ENCODE measurements at places on chromosomes 6 and 20.
A peak's percentile ranks its signal among the peaks of the same experiment; 100 is the strongest.

GRCh38 chr6:99467509-99468106, 42.5 kb upstream of the PNISR start:
- DNase-seq = peak; percentile 33

DNA sequence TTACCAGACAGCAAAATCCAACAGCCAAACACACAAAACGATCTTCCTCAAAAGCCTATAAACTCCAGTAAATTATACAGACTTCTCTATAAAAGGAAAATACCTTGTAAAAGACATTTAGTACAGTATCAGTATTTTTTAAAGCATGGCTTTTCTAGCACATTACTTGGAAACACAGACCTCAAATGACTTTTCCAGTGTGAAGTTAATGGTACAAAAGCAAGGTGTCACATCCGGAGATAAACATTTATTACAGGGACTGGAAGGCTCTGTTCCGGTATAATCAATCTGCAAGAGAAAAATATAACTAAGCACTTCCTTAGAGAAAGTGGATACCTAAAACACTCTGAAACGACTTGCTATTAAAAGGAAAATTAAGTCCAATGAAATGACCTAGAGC, 17.1 kb downstream of the TMEM30A start:
- no peak for DNase-seq

GRCh38 chr6:72381076-72381475, 240.8 kb upstream of the KCNQ5 start:
- no peak for DNase-seq

- peak; percentile 72 for DNase-seq
These were observed 40.6 kb downstream of the TXLNB start for GRCh38 chr6:139251045-139251690.

- DNase-seq = no peak
These were observed 35.2 kb upstream of the CLDN20 start for GRCh38 chr6:155228546-155229166.

DNA sequence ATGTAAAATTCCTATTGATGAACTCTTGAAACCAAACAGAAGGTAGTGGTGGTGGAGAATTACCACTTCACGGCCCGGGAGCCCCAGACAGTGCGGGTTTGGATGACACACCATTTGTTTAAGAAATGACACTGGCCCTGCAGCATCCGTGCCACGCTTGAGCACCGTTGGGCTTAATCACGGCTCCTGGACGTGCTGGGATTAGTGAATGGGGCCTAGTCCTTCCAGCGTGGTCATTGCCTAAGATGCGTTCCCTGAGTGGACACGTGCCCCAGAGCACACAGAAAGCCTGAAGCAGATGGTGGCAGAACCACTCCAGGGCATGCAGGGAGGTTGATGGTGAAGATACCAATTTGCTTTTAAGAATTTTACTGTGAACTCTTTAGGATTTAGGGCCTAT, 14.5 kb downstream of the STX16 start:
- no peak for DNase-seq

- peak; percentile 26 for DNase-seq
These were observed 227.5 kb upstream of the MYLIP start for GRCh38 chr6:15901141-15902115.

DNA sequence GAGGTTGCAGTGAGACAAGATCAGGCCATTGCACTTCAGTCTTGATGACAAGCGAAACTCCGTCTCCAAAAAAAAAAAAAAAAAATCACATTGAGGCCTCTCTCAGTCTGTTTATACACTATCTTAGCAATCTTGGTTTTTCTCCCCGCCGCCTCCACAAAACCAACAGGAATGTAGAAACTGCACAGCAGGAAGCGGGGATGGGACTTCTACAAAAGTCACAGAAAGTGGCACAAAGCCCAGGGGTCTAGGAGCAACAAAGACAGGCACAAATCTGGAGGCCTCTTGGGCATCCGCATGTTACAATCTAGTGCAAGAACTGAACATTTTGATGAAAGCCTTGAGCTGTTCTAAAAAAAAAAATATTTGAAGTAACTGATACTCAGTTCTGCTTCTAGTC, 48.6 kb downstream of the KDM1B start:
- no peak for DNase-seq

All from mesenchymal stem cell (in vitro differentiated cells and primary cell).